SK-N-SH treated with all-trans-retinoic acid at 6 μM for 48 hours (cell line): ENCODE measurements at places on chromosomes 5 and 9.

DNA sequence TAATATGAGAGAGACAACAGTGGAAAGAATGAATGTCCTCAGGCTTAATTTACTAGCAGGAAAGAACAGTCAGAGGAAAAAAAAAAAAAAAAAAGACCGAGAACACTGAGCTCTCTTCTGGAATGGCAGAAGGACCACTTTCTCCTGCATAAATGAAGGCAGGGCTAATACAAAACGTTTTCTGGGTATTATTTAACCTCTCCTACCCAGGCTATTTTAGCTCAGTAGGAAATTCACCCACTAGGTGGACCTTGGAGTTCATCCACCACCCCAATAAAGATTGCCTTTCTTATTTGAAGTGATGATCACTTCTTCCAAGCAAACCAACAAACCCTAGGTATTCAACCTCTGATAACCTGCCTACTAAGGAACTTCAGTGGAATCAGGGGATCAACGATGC is 3.7 kb downstream of the GLIS3 start:
- no peak for ATAC-seq

DNA sequence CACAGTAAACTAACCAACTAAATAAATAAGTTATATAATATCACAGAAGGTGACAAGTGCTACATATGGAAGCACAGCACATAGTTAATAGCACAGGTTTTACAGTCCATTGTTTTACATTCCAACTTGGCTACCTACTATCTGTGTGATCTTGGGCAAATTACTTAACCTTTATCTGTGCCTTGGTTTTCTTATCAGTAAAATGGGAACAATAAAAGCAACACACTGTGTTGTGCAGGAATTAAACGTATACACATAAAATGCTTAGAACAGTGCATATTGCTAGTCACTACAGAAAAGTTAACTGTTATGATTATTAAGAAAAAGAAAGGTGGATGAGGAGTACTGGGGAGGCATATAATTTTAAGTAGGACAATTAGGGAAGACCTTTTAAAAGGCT is 42.8 kb upstream of the GOLGA1 start:
- no peak for ATAC-seq

- peak; percentile 30; the same call in 1 of the 3 replicates for ATAC-seq
Observed at GRCh38 chr5:138918686-138919085, 43.6 kb upstream of the LRRTM2 start.

DNA sequence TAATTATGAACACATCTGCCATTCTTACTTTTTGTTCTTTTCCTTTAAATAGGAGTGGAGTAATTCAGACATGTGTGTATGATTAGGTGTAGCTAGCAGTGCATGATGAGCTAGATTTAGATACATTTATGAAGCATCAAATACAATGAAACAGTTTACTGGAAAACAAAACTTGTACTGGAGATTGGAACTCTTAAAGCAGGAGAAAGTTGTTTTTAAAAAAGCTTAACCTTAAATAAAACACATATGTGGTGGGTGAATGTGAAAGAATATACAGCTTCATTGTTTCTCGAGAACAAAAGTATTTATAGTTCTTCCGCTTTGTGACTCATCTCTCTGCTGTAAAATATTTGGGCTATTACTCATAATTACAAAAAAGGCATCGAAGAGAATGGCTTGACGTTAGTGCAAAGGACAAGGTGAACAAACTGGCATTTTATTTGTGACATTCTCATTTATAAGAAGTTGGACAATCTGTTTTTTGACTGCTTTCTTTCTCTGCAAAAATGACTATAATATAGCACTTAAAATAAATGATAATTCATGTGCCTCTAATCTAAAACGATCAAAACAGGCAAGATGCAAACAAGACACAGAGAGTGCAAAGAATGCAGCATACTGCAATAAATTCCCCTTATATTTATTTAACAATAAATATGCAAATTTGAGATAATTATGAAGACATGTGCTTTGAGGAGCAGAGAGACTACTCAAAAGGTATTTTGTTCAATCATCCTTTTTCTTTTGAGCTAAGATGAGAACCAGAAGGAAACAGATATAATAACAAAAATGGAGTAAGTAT is 478.8 kb downstream of the CETN3 start:
- ATAC-seq: peak; percentile 90

DNA sequence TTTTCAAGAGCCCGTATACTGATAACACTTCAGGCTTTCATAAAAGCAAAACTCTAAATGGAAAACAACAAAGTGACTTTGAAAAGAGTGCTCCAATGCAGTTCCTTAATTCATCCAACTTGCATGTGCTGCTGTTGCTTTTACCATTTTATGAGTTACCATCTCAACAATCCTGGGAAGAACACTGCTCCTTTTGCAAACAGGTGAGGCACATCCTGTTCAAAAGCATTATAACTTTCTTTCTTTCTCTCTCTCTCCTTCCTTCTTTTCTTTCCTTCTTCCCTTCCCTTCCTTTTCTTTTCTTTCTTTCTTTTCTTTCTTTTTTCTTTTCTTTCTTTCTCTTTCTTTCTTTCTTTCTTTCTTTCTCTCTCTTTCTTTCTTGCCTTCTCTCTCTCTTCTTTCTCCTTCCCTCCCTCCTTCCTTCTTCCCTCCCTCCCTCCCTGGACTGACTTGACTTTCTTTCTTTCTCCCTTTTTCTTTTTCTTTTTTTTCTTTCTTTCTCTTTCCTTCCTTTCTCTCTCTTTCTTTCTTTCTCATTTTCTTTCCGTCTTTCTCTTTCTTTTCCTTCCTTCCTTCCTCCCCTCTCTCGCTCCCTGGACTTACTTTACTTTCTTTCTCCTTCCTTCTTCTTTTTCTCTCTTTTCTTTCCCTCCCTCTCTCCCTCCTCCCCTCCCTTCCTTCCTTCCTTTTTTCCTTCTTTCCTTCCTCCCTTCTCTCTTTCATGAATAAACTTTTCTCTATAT is 11.2 kb upstream of the PARP8 start:
- no peak for ATAC-seq

DNA sequence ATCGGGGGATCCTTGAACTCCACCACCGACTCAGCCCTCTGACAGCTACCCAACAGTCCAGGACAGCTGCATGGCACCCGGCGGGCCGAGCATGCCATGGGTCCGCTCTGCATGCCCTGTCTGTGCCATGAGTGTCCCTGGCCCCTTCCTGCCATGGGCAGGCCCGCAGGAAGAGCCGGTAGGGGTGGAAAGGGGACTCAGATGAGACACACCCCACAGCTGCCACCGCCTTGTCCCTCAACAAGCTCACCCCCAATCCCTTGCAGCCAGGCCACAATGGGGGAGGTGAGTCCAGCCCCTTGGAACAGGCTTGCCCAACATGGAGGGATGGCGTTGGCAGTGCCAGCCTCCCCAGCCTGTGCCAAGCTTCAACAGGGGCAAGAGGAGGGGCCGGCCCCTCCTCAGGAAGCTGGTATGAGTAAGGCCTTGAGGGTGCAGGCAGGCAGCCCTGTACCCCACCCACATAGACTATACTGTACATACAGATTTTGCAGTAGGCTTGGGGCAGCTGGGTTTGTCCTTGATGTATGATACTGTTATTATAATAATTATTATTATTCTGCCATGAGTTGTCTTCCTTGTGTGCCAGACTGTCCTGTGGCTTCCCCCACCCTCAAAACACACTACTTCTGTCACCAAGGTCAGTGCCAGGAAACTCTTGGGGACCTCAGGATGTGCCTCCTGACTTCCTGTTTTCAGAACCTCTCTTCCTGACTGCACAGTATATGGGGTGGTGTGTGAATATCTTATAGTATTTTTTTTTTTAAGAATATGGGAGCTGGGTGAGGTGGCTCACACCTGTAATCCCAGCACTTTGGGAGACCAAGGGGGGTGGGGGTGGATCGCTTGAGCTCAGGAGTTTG is 12.0 kb upstream of the SLC34A1 start:
- ATAC-seq: no peak

GRCh38 chr5:67166460-67167285 is 29.9 kb downstream of the CD180 start:
- ATAC-seq: no peak

DNA sequence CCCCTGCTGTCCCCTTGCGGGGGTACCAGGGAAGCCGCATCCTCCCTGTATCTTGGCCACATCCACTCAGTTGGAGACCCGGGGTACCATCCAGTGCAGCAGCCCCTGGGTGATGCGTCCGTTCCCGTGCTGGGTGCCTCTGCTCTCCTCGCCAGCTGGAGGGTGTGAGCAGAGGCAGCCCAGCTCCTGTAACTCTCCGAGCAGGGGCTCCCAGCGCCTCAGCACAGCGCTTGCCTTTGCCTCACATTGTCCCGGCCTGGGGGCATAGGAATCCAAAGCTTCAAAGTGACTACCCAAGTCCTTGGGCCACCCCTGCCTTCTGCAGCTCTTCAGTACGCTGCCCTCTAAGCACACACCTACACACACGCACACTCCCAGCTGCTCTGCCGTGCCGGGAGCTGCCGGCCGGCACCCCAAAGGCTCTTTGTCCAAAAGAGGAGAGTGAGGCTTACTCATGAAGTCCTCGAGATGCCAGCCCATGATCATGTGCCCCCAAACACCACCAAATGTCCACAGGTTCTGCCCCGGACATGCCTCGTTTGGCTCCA is 733 bp downstream of the ANGPTL2 start:
- peak; percentile 33 for ATAC-seq

DNA sequence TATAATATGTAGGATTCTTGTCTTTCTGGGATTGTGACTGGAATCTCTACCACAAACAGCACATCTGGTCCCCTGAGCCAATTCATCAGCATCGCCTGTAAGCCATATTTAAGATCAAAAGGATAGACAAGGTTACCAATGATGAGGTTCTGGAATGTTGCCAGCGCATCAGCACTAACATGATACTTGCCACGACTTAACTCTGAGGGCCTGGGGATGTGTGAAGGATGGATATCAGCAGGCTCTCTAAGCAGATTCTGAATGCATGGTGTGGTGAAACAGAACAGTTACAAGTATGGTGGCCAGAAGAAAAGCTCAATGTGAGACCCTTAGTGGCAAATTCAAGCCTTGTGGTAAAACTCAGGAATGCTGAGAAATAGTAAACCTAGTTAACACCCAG is 143.0 kb downstream of the XRCC4 start:
- peak; percentile 25; the same call in 1 of the 3 replicates for ATAC-seq

DNA sequence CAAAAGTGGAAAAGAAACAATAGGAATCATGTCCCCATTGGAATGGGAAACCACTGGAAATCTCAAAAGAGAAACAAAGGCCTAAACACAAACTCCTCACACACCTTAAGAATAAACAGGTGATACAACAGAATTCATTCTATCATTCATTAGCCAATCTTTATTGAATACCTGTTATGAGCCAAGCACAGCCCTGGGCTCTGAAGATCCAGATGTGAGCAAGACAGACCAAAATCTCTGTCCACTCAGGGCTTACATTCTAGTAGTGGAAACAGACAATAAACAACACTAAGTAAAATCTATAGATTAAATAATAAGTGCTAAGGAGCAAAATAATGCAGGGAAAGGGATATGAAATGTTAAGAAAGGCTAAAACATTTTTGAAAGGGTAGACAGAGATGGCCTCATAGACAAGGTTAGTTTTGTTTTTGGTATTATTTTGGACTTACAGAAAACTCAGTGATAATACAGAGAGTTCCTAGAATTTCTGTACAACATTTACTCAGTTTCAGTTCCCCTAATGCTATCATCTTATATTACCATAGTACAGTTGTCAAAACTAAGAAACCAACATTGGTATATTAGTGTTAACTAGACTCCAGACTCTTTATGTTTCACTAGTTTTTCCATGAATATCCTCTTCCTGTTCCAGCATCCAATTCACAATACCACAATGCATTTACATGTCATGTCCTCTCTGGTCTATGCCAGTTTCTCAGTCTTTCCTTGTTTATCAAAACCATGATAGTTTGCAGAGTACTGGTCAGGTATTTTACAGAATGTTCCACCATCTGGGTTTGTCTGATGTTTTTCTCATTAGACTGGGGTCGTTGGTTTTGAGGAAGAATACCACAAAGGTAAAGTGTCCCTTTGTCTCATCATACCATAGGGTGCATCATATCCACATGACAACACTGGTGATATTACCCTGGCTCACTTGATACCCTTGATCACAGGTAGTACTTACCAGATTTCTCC is 103.7 kb downstream of the SIL1 start:
- no peak for ATAC-seq

GRCh38 chr5:53023969-53024368 is 34.8 kb downstream of the ITGA2 start:
- ATAC-seq: peak; percentile 15; the same call in 2 of the 3 replicates

GRCh38 chr5:134189031-134189430 is 12.3 kb upstream of the SKP1 start:
- no peak for ATAC-seq

DNA sequence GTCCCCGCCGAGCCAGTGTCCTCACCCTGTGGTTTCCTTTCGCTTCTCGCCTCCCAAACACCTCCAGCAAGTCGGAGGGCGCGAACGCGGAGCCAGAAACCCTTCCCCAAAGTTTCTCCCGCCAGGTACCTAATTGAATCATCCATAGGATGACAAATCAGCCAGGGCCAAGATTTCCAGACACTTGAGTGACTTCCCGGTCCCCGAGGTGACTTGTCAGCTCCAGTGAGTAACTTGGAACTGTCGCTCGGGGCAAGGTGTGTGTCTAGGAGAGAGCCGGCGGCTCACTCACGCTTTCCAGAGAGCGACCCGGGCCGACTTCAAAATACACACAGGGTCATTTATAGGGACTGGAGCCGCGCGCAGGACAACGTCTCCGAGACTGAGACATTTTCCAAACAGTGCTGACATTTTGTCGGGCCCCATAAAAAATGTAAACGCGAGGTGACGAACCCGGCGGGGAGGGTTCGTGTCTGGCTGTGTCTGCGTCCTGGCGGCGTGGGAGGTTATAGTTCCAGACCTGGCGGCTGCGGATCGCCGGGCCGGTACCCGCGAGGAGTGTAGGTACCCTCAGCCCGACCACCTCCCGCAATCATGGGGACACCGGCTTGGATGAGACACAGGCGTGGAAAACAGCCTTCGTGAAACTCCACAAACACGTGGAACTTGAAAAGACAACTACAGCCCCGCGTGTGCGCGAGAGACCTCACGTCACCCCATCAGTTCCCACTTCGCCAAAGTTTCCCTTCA is 1.4 kb downstream of the GLIS3 start:
- ATAC-seq: no peak

- ATAC-seq: peak; percentile 90
Observed at GRCh38 chr5:139246394-139246793, 47.1 kb upstream of the MATR3 start.

DNA sequence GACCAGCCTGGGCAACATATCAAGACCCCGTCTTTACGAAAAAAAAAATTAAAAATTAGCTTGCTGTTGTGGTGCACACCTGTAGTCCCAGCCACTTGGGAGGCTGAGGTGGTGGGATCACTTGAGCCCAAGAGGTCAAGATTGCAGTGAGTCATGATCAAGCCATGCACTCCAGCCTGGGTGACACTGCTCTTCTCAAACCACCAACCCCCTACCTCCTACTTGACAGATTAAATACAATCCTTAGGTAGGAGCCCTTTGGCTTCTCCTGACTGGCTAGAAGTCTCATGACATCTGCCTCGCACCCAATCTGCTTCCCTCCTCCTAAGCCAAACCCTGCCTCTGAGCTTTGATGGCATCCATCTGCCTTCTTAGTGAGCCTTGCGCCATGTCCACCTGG is 11.6 kb upstream of the FBP1 start:
- ATAC-seq: no peak

GRCh38 chr9:134978272-134978671 is 60.6 kb upstream of the FCN1 start:
- ATAC-seq: no peak

GRCh38 chr9:98875536-98875935 is 68.1 kb downstream of the GALNT12 start:
- no peak for ATAC-seq
